Articular chondrocyte of knee joint (primary cell): ENCODE measurements at places on chromosomes 6 and 20. TPM values are rescaled to one million over a fixed set of nuclear protein-coding genes. Genes with fewer than 3 reads are reported as not detected.

Gene PLN
- 0.11 TPM in 1 of 2 replicates, not detected in the other for total RNA-seq

Gene KIAA0408
- 2.0 and 3.9 TPM in 2 replicates for total RNA-seq

Gene EYS
- under 0.01 TPM in 2 replicates for total RNA-seq

Gene MATN4
- total RNA-seq, result not detected in 2 replicates

Gene OR12D3
- not detected in 2 replicates for total RNA-seq
